Activated CD4-positive, alpha-beta memory T cell treated with anti-CD3 and anti-CD28 coated beads for 36 hours (primary cell): ENCODE measurements at places on chromosomes 13 and 19.

DNA sequence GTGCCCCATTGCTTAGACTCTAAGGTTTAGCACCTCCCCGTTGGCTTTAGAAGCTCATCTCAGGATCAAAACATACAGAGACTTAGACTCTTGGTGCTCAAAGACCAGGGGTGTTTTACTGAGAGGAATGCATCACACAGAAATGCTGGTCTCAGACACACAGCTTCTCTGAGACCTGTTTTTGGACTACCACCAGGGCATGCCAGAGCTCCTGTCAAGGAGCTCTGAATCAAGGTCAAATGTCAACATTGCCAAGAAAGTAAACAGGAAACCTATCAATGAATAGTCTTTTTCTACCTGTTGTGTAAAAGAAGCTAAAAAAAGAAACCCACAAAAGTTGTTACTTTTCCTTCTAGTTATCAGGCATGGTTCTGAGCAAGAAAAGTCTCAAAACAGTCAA, 149.2 kb downstream of the COL4A1 start:
- no peak for DNase-seq

DNA sequence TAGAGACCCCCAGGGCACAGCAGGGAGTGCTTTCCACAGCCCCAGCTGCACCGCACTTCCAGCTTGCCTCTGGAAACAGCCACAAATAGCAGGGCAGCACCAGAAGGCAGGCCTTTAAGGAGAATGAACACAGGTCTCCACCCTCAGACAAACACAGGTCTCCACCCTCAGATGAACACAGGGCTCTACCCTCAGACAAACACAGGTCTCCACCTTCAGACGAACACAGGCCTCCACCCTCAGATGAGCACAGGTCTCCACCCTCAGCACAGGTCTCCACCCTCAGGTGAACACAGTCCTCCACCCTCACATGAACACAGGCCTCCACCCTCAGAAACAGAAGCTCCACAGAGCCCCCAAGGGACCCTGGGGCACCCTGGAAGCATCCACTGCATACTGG, 51.7 kb downstream of the C1QTNF9 start:
- no peak for DNase-seq

DNA sequence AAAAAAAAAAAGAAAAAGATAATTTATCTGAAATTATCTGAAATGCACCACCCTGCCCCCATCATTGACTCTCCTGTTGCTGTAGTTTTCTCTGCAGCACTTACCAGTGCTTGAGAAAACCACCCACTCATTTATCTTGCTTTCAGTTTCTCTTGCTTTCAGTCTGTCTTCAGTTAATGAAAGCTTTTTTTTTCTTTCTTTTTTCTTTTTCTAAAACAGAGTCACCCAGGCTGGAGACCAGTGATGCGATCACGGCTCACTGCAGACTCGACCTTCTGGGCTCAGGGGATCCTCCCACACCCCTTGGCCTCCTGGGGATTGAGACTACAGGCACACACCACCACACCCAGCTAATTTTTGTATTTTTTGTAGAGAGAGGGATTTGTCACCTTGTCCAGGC, 4.3 kb upstream of the ACP5 start:
- peak; percentile 78 for DNase-seq

DNA sequence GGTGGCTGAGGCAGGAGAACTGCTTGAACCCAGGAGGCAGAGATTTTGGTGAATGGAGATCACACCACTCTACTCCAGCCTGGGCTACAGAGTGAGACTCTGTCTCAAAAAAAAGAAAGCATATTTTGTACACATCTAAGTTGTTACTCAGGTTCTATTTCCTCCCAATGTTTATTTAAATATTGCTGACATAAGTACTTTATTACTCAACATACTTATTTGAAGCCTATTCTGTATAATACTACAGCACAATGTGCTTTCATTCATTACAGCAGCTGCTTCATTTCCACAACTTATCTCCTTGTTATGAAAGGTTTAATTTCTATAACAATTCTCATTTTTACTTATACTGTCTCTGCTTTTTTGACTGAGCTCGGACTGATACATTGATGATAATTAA, 495.7 kb downstream of the SLITRK1 start:
- no peak for DNase-seq

DNA sequence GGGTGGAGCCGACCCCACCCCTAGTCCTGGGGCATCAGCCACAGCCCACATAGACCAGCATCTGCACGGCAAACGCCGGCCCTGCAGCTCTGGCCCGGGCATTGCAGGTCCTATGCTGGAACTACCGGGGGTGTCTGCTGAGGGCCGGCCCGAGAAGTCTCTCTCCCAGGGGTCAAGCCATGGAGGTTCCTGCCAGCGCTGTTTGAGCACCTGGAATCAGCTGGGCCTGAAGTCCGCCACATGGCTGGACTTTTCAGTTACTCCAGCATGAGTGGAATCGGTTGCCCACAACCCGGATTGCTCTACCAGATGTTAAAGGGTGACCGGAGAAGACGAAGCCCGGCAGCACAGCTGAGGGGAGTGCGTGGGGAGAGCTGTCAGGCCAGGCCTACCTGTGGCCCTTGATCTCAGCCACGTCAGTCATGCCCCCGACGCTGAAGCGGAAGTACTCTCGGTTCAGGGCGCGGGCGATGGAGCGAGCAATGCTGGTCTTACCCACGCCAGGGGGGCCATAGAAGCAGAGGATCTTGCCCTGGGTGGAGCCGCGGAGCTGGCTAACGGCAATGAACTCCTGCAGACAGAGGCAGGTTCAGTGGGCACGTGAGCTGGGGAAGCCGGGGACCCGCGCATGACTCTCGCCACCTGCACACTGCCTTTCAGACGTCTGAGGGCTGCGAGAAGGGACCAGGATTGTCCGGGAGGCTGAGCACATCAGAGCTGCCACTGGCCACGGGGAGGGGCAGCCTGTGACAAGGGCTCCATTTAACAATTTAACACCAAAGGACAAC, 8.7 kb downstream of the RPL36 start:
- DNase-seq = no peak

- no peak for DNase-seq
Measured at GRCh38 chr19:4586691-4587090, 27.2 kb upstream of the SEMA6B start.

DNA sequence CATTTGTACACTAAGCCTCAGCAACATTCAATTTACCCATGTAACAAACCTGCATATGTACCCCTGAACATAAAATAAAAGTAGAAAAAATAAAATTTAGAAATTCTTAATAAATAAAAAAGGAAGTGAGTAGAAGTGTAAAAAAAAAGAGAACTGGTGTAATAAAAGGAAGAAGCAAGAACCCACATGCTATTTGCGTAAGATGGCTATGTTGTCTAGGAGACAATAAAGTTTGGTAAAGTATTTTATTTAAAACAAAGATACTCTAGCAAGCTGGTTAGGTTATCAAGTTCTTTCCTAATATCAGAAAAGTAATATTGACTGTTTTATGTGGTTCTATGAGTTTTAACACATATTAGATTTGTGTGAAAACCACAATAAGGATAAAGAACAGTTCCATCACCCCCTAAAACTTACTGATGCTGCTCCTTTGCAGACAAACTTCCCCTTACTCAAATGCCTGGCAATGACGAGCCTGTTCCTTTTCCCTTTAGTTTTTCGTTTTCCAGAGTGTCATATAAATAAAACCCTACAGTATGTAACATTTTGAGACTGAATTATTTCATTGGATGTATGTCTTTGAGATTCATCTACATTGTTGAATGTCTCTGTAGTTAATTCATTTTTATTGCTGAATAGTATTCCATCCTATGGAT, 98.9 kb downstream of the TNFSF13B start:
- DNase-seq = no peak

DNA sequence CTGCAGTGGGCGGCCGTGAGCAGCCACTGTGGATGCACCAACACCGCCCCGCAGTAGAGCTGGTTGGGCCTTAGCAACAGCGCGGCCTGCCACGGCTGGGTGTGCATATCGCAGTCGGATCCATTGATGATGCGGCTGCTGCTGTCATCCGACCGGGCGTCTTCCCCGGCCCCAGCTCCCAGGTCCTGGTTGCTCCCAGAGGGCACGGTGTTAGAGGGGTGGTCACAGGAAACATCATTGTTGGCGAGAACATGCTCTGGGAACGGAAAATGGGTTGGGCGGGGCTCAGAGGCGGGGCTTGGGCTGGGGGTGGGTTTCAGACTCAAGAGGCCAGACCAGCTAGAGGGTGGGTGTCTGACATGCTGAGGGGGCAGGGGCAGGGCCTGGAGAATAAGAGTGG, 3.0 kb downstream of the KLK5 start:
- no peak for DNase-seq

GRCh38 chr19:38425810-38426466, at the start of gene RASGRP4:
TSS of gene RASGRP4 (minus strand) at chr19:38426219. CDS start at chr19:38426091, 128 bp downstream.
- DNase-seq = peak; percentile 79

DNA sequence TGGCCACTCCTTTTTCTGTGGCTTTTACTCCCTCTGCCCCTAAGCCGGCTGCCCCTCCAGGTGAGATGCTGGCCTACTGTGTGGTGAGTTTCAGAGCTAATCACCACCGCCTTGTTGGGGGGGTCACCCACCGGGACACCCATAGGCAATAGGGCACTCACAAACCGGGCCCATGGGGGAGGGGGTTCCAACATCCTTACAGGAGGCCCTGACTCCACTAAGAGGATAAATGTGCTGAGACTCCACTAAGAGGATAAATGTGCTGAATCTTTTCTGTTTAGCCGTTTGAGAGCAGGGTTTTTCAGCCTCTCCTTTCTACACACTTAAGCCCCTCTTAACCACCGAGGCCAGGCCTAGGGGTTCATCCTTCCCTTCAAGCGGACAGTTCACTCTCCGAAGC, 73.7 kb downstream of the SLC15A1 start:
- no peak for DNase-seq

GRCh38 chr19:30221176-30221575, 151.0 kb upstream of the ZNF536 start:
- no peak for DNase-seq

- no peak for DNase-seq
Measured at GRCh38 chr13:42363941-42364612, 92.1 kb downstream of the AKAP11 start.

- peak; percentile 68 for DNase-seq
Measured at GRCh38 chr19:44447916-44448674, at the start of gene ZNF229. TSS of gene ZNF229 (minus strand) at chr19:44448472. CDS start at chr19:44442847, 5,625 bp downstream.

DNA sequence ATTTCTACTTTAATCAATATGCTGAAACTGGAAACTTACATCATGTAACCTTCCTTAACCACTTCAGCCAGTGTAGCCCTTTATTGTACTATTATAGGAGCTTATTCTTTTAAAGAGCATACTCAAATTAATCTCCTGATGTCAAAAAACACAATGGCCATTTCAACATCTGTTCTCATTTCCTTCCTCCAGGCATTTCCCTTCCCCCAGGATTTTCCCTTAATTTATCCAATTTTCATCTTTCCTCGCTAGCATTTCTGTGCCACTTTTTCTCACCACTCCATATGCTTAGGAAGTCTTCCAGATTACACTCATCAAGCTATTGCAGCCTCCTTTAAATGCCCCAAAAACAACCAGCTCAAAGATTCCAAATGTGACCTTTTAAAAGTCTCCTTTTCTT, 265.0 kb downstream of the PCDH9 start:
- no peak for DNase-seq

- DNase-seq = no peak
Measured at GRCh38 chr19:18000480-18000914, 7.5 kb upstream of the ARRDC2 start.
